GM18507 (cell line): ENCODE measurements at places on chromosomes 7 and 10.

- DNase-seq: no peak
Observed at GRCh38 chr7:6444516-6445269, 3.1 kb downstream of the DAGLB start.

DNA sequence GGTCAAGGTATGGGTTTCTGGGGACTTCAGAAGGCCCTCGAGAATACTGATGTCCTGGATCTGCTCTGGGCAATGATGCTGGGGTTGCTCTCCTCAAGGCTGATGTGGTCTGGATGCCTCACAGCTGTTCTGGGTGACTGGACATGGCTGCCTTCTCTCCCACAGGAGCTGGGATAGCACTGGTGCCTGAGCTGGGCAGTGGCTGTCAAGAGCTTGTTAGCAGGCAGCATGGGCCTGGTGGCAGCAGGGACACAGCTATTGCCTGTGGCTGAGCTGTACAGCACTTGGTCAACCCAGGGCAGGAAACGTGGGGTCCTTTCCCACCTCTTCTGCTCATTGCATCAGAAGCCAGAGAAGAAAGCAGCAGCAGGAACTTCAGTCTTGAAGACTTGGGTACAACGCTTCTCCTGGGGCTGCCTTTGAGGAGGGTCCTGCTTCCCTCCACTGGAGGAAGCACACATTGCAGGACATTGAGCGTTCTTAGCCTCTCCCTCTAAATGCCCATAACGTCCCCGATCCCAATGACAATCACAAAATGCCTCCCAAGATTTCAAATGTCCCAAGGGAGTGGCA, 13.0 kb downstream of the ADCYAP1R1 start:
- DNase-seq: no peak

GRCh38 chr7:3103614-3104398, 60.1 kb upstream of the CARD11 start:
- DNase-seq: no peak

DNA sequence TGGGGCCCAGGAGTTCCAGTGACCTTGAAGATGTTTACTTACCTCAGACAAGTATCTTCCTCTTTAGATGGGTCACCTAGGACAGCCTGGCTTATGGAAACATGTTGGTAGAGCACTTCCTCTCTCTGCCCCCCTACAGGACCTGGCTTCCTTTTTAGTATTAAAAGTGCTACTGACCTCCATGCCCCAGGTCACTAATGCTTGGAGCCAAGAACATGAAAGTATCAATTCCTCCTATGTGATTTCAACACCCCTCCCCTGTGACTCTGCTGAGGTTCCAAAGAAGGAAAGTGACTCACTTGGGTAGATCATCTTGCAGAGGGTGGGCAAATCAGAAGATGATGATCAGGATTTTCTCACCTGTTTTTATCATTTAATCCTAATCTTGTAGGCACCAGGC, 125.3 kb upstream of the CCDC6 start:
- no peak for DNase-seq

DNA sequence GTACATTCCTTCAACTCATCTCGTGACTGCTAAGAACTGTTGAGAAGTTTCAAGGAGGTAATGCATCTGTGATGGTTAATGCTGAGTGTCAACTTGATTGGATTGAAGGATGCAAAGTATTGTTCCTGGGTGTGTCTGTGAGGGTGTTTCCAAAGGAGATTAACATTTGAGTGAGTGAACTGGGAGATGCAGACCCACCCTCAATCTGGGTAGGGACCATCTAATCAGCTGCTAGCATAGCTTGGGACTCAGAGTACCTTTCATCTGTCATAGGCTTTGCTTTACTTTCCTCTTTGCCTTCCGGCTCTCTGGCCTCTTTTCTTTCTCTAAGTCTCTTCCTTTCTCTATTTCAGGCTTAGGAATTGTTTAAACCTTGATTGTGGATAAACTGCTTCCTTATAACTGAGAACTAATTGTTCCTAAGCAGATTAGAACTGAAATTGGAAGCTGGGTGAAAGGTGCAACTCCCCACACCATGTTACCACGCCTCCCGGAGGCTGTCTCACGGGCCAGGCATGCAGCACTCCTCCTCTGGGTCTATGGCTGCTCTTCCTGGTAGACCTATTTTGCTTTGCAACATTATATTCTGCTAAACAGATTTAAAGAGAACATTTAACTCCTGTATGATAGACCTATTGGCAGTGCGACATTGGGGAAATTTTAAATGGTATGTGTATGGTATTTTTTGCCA, 298.2 kb downstream of the CCSER2 start:
- no peak for DNase-seq

- no peak for DNase-seq
Observed at GRCh38 chr7:133053321-133053891, 28.5 kb downstream of the CHCHD3 start.
